ENCODE measurements at places on chromosomes 1 and 21.
A peak's percentile ranks its signal among the peaks of the same experiment; 100 is the strongest.

DNA sequence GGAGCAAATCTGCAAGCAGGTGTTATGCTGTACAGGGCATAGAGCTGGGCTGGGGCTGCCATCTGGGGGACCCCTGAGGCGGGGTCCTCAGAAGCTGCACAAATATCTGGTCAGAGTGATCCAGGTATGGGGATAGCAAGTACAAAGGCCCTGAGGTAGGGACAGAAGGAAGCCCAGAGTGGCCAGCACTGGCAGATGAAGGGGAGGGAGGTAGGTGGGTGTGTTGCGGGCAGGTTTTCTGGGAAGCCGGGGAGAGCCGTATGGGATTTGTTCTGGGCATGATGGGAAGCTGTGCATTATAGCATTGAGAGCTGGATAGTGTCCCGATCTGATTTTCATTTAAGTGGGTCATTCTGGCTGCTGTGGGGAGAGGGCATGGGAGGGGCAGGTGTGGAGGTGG lies 102.7 kb downstream of the ARHGEF10L start:
- DNase-seq = no peak

GRCh38 chr1:71233645-71234044 lies 152.8 kb upstream of the ZRANB2 start:
- DNase-seq = no peak

DNA sequence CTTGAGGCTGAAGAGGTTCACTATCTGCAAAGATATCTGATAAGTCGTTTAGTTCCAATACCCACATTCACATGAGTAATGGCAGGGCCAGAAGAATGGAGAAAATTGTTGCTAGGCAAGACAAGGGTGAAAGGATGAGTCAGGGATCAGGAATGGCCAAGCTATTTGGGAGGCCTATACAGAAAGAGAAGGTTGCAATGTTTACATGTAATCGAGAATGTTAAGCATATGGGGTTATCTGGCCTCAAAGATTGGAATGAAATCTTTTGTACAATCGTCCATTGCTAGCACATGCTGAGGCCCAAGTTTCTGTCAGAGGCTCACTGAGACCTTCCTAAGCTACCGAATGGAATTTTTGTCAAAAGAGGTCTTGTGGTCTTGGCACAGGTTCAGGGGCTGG lies 299.9 kb upstream of the PLD5 start:
- no peak for DNase-seq

DNA sequence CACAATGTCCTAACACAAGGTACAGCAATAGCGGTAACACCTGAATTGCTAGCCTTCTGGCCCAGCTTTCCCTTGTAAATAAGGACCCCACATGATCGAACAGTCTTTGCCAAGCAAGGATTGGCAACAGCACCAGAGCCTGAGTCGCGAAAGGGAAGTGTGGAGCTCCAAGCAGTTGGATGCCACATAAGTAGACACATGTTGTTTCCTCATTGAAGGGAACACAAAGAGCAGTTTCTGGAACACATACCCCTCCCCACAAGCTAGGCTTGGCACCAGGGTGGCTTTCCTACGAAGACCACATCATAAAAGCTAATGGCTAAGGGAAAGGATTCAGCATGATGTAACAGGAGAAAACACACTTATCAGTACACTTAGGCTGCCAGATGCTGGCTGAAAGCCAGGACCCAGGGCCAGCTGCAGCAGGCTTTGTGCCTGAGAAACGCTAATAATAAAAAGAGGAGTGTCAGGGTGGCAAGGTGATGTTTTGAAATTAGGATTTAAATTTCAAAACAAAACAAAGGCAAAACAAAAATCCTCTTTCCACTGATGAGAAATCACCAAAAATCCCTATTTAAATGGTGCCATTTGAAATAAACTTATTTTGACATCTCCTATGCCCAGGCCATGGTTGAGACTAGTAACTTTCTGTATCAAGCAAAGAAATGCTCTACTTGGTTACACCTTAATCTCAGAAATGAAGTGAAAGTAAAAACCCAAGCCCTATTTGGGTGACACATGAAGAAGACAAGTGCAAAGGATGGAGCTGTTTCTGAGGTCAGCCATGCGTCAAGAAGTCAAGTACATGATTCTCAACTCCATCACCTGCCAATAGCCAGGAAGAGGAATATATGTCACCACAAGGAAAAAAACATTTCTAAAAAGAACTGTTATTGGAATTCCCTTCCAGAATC lies 11.9 kb upstream of the CPLANE2 start:
- no peak for DNase-seq

DNA sequence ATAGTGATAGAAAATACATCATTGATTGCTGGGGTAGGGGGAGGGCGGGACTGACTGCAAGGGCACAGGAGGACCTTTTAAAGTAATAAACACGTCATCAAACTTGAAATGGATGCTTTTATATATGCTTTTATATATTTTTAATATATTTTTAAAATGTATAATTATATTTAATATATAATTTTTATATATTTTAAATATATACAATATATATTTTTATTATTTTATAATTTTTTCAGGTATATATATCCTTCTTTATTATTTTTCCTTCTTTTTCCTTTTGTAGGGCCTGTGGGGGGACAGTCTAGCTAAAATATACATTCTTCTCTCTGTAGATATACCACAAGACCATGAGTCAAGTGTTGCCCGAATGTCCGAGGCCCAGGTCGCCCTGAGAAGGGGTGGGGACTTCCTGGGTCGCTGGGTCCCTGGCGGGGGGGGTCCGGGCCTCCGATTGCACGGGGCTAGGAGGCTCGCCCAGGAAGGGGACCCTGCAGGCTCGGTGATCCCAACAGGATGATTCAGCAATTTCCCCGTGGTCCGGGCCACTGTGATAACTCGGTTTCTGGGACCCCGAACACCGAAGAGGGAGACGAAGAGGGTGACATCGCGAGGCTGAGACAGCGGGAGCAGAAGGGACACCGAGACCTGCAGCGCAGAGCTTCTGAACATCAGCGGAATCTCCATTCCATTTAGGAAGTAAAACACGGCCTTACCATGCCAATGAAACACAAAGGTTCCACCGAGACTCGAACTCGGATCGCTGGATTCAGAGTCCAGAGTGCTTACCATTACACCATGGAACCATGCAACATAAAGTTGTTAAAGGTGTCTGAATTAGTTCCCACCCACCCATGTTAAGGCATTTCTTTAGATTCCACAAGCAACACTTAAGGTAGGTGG lies 112.5 kb upstream of the NBPF11 start:
- DNase-seq = no peak

DNA sequence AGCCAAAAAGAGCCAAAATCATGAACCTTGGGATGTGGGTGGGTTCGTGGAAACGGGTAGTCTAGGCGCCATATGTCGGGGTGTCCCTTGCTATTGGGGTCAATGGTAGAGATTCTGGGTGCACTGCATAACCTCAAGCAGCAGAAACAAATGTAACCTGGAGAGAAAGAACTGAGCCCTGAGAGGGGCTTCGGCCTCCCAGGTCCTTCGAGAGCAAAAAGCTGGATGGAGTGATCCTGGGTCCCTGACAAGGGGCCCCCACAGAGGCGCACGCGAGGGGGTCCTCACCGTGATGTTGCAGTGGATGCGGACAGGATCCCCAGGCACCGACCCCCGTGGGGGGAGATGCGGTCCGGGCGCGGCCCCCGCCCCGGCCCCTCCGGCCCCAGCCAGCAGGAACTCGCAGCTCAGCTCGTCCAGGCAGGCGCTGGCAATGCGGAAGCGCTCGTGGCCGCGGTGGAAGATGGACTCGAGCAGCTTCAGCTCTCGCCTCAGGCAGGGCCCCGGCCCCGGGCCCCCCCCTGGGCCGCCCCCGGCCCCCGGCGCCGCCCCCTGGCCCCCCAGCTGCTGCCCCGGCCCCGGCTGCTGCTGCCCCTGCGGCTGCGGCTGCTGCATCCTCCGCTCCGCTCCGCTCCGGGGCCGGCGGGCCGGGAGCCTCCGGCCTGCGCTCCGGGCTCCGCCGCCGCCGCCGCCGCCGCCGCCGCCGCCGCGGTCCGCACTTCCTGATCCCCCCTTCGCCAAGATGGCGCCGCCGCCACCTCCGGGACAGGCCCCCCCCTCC lies at the start of gene UBE2Q1:
UBE2Q1 (minus strand) TSS at position 724 of the 781 bp plus-strand sequence; CDS start at position 615, 109 bp downstream.
- DNase-seq = peak; percentile 44

- DNase-seq = no peak
Observed at GRCh38 chr1:46800742-46801141, 1.9 kb downstream of the CYP4B1 start.

GRCh38 chr1:183063349-183063748 lies 40.1 kb downstream of the LAMC1 start:
- DNase-seq = no peak

- no peak for DNase-seq
Observed at GRCh38 chr1:19122668-19123067, 87.4 kb downstream of the UBR4 start.

DNA sequence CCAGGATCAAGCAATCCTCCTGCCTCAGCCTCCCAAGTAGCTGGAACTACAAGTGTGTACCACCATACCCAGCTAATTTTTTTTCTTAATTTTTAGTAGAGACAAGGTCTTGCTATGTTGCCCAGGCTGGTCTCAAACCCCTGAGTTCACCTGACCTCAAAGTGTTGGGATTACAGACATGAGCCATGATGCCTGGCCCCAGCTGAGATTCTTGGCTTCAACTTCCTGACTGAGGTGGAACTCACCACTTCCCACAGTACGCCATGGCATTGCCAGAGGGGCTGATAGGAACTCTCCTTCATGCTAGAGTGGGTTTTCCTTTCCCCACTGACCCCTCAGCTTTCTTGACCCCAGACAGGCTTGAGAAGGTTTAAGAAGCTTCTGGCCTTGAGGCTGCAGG lies 251.0 kb upstream of the CSF3R start:
- DNase-seq = no peak

- DNase-seq = no peak
Observed at GRCh38 chr1:70090875-70091274, 114.5 kb downstream of the LRRC40 start.

DNA sequence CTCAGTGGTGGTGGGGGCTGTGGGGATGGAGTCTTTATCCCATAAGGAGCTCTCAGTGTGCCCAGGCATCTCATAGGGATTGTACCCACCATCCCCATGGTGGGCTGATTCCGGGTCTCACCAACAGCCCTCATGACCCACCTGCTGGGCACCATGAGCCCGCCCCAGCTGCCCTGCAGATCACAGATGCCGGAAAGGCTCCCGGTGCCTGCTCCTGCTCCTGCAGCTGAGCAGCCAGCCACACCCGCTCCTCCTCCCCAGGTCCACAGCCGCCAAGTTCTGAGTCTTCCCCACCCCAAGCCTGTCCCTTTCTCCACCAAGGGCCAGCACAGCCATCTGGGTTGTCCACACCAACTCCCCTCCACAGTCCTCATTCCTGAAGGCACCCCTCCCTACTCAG lies 15.5 kb upstream of the TSPEAR start:
- DNase-seq = no peak

DNA sequence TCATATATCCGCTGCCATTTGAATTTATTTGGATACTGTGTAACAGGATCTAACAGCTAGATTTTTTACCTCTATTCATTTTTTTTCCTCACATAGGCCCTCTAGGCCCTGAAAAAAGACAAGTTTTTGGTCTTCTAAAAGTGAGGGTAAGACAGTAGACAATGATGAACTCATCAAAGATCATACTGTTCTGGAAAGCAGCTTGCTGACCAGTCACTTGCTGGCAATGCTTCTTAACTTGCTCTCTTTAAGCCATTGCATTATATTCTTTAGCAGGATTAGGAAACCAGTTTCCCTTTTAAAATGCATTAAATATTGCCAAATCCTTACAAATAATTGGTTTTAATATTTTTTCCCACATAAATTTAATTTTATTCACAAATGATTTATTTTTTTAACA lies 65.5 kb downstream of the SYT14 start:
- DNase-seq = no peak

- no peak for DNase-seq
Observed at GRCh38 chr1:70487910-70488665, 77.0 kb downstream of the CTH start.

- no peak for DNase-seq
Observed at GRCh38 chr1:8753736-8754135, 63.7 kb downstream of the RERE start.

DNA sequence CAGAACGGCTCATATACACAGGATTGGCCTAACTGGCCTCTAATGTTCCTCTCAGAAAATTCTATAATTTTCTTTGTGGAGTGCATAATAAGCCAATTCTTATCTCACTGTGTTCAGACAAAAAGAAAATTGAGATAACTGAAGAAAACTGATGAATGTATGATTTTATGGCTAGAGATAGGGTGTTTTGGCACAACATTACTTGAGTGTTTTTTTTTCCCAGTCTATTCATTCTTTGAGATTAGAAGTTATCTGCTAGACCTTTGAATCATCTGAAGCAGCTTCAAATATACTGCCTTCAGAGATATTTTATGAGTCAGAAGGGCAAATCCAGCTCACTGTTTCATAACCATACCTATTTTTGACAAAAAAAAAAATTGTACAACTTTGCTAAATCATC lies 85.6 kb downstream of the VAV3 start:
- no peak for DNase-seq

DNA sequence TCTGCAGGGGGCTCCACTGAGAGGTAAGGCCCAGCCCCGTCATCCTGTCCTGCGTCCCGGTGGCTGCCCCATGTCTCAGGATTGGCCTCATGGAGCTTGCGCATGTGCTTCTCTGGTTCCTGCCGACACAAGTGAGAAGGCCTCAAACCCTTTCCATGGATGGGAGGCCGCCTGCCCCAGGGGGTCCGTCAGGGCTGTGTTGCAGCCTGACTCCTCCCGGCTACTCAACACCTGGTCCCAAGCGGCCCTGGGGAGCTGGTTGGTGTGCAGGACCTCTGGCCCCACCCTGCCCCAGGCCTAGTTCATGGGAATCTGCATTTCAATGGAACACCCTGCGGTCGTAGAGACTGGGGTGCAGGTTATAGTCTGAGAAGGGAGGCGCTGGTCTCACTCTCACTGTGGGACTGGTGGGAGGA lies 21.1 kb upstream of the PDE9A start:
- DNase-seq = no peak

DNA sequence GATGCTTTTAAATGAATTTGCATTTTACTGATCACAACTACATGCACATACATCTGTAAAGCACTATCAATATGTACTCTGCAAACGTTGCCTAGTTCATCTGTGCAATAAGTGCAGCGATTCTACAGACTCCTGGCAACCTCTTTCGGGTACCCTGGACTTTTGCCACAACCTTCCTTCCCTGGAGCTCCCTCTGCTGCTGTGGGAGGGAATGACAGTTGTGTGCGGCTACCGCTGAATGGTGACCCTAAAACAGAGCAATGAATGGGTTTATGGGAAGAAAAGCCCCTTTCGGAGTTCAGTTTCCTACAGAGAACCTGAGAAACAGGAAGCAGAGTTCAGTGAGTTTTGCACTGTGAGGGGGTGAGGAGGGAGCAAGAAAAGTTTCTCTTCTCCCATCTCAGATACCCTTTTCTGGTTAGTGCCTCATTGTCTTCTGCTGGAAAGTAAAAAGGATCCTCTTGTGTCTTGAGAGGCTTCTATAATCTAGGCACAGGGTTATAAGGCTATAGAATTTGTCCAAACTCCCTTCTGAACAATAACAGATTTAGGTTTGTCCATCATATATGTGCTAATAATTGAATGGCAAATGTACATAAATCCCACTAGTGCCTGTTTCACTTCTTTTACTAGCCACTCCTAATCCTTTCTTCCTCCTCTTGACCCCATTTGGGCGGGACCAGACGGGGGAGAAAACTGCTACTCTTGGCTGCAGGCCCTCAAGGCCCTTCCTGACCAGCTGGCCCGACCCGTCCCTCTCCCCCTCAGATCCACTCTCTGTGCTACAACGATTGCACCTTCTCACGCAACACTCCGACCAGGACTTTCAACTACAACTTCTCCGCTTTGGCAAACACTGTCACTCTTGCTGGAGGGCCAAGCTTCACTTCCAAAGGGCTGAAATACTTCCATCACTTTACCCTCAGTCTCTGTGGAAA lies 19.8 kb upstream of the SARS1 start:
- peak; percentile 57 for DNase-seq

- no peak for DNase-seq
Observed at GRCh38 chr1:27824411-27824810, 6.2 kb upstream of the PPP1R8 start.

GRCh38 chr1:7561331-7561921 lies 209.7 kb upstream of the VAMP3 start:
- no peak for DNase-seq

Data from CD4-positive, alpha-beta T cell treated with Interleukin-17A for 4 hours (primary cell).